A549 treated with Mapracorat at 1 μM for 4 hours (cell line): ENCODE measurements at places on chromosomes 6 and 20. TPM values are rescaled to one million over a fixed set of nuclear protein-coding genes. Genes with fewer than 3 reads are reported as not detected.

CLPSL1 gene
- total RNA-seq, result not detected in 5 replicates

BRPF3 gene
- total RNA-seq, result 8.0 to 10.3 TPM (median 9.3 TPM) in 5 replicates

C6orf141 gene
- 9.7 to 13.3 TPM (median 11.2 TPM) in 5 replicates for total RNA-seq

ENPP1 gene
- total RNA-seq, result 1.1 to 1.5 TPM (median 1.4 TPM) in 5 replicates
